CD4-positive, alpha-beta T cell treated with Interleukin-10 for 1 hour (primary cell): ENCODE measurements at places on chromosomes 4 and X.

DNA sequence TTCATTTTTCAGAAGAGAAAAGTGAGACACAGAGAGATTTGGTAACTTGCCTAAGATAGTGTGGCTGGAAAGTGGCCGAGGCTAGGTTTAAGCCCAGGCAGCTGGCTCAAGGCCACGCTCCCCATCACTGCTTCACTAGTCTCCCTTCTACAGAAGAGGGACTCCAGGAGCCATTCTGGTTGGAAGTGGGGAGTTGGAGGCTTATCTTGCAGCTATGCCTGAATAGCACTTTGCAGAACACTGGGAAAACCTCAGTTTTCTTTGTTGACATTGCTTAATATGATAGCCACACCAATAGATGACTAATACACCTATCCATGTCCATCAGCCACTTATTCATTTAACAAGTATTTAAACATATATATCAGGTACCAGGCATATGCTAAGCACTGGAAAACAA lies 18.5 kb downstream of the LRRC66 start:
- DNase-seq = no peak

GRCh38 chr4:141121768-141122454 lies 11.4 kb downstream of the RNF150 start:
- no peak for DNase-seq

- no peak for DNase-seq
Measured at GRCh38 chr4:76208005-76208765, 5.4 kb downstream of the SCARB2 start.

GRCh38 chr4:137648531-137648930 lies 116.2 kb upstream of the PCDH18 start:
- DNase-seq = no peak

DNA sequence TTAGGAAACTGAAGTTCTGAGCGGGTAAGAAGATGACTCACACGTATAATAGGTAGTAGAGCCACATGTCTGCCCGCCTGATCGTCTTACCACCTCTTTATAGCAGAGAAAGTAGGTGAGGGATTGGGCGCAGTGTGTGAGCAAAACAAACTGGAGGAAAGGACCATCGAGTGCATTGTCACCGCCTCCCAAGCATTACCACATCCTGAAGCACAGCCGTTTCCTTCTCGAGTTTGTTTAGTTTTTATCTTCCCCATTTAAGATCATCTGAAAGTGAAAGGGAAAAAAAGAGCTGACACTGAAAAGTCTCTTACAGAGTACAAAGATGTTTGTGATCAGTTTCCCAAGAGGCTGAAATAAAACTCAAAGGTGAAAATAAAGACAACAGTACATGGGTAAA lies 14.8 kb downstream of the PDK3 start:
- peak; percentile 88 for DNase-seq

- no peak for DNase-seq
Measured at GRCh38 chr4:91298156-91298700, 1005.5 kb upstream of the GRID2 start.

DNA sequence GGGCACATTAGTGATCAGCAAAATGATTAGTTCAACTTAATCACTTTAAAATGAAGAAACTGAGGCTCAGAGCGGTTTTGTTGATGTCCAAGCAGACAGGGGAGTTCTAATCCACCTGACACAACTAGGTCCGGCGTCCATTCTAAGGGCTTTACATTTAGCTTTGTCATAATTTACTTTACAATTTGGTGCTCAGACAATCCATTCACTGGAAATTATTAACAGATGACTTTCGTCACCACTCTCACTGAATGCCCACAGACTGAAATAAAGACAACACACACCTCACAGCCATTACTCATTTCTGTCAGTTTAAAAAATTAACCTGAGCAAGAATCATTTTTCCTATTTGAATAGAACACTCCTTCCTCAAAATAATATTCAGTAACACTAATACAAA lies 10.8 kb downstream of the NR3C2 start:
- no peak for DNase-seq

GRCh38 chr4:172521680-172522079 lies 646.9 kb upstream of the GALNT7 start:
- no peak for DNase-seq

GRCh38 chr4:76000279-76000678 lies 7.0 kb downstream of the CXCL9 start:
- DNase-seq = no peak

DNA sequence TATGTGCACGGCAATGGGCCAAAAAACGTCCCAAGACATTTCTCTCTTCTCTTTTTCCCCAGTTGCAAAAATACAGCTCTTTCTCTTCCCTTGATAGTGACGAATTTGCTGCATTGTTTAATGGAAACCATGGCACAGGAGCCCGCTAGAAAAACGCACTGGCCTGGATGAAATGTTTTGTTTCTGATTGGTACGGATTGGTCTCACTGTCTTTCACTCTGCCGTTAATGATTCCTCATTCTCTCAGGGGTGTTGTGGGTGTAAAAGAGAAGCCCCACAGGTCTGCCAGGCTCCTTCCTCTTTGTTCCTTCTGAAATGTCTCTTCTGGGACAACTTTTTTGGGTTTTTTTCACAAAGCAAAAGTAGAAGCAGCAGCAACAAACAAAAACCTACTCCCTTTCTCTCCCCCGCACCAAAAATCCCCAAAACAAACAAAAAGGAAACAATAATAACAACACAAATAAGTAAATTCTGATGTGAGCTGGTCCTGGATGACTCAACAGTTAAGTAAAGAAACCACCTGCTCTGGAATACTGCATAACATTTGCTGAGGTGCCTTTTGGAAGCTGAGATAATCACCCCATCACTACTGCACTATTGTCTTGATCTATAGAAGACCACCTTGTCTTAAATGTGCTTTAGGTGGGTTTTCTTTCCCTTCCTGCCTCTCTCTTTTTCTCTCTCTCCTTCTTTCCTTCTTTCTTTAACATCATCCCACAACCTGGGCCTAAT lies 89.8 kb downstream of the PLAC1 start:
- DNase-seq = no peak

DNA sequence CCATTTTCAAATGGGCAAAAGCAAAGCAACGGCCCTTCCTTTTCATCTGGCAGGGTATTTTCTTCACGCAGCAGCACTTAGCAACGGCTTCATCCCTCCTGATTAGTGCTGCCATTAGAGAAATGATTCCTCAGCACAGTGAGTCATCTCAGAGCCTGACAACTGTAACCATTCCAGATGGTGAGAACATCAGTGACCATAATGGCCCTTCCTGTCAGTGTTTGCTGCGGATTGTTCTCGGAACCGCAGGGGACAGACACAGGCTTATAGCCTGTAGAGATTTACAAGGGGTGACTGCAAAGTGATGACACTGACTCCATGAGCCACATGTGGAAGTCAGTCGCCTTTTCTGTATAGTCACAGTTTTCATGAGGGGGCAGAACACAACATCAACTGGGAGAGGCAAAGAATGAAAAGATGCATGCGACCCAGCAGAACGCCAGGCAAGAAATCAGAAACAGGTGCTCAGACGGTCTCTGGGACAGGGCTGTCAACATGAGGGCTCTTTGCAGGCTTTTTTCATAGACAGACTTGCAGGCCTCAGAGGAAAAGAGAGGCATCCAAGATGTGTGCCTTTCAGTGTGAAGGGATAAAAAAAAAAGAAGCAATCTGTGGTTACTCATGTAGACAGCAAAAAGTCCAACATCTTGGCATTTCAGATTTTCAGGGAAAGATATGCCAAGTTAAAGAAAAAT lies 69.9 kb upstream of the FBXW7 start:
- no peak for DNase-seq

DNA sequence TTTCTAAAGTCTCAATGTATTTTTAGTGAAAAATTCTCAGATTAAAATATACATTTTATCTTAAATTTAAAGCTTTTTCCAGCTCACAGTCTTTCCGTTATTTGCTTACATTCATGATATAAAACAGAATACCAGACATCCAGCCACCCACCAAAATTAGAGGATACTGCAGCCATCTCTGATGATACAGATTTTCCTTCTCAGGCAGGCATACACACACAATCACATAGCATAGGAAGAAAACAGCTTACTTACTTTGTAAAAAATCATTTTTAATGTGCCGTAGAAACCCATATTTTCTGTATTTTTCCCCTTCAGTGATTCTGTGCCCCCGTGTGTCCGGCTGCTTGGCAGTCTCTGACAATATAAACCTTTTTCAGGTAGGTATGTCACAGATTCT lies 183.7 kb downstream of the FBXW7 start:
- DNase-seq = no peak

DNA sequence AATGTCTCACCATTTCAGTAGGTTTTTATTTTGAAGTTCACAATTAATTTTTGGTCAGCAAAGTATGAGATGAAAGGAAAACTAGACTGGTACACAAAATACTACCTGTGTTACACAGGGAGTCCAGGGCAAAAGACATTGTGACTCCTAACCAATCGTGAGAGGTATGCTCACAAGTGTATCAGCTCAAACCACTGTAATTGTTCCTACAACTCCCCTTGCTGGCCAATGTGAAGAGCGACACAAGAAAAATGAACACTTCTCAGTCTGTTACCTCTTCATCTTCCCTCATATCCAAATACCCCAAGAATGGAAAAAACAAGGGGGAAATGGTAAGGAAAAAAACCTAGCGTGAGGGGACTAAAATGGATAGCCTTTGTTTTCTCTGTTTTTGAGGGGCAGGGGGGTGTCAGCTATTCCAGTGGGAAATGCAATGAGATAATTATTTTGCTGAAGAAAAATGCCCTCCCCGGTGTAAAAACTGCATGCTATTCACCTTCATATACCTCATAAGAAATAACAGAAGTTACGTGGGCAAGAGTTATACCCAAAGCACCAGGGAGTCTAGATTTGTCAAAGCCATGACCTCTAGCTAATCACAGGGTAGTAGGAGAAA lies 30.6 kb upstream of the NSUN7 start:
- DNase-seq = no peak

GRCh38 chrX:5236096-5236495 lies 992.6 kb downstream of the NLGN4X start:
- no peak for DNase-seq

GRCh38 chr4:113958766-113959538 lies 20.5 kb downstream of the ARSJ start:
- DNase-seq = no peak

DNA sequence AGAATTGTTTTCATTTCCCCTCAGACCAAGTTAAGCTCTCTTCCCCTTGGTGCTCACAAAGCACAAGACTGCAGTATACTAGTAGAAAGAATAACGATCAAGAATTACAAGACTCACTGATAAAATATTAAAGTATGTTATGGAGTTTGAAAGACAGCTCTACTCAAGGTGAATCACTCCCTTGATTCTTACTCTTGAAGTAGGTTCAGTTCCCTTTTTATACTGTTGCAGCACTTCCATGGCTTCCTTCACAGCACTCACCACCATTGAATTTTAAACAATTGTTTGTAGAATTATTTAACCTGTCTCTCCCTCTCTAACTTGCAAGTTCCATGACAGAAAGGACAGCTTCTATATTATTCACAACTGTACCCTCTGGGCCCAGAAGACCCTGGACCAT lies 42.2 kb downstream of the CASK start:
- DNase-seq = no peak

GRCh38 chr4:5712931-5713330 lies 1.9 kb downstream of the EVC start:
- DNase-seq = no peak

- DNase-seq = peak; percentile 29
Measured at GRCh38 chr4:89303814-89304388, 3.7 kb downstream of the GPRIN3 start.

DNA sequence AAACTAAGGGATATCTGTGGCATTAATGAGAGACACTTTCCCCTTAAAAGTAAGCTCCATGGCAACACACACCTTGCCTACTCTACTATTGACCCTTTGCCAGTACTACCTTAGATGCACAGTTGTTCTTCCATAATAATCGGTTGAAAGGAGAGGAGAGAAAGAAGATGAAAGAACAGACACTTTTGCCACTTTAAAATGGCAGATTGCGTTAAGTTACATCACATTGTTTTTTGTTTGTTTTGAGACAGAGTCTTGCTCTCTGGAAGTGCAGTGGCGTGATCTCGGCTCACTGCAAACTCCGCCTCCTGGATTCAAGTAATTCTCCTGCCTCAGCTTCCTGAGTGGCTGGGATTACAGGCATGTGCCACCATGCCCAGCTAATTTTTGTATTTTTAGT lies 239.8 kb downstream of the SCFD2 start:
- no peak for DNase-seq

- no peak for DNase-seq
Measured at GRCh38 chr4:168291242-168291641, 27.3 kb downstream of the DDX60 start.

DNA sequence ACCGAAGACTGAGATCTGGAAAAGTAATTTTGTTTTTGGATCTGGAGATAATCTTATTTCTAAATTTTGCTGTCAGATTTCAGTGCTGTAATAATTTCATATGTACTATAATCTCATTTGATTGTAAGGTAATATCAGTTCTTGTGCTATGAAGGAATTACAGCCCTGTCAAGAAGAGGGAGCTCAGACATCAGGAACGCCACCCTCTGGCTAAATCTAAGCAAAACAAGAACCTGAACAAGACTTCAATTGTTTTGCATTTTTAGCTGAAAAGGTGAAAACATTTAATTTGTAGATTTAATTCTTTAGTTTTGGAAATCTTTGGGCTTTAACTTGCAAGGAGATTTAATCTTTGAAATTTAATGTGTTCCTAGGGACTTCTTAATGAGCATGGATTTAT lies 525.4 kb upstream of the HS3ST1 start:
- DNase-seq = no peak

- DNase-seq = peak; percentile 33
Measured at GRCh38 chr4:186104114-186104889, at the start of gene FAM149A. FAM149A (plus strand) TSS chr4:186104704.

DNA sequence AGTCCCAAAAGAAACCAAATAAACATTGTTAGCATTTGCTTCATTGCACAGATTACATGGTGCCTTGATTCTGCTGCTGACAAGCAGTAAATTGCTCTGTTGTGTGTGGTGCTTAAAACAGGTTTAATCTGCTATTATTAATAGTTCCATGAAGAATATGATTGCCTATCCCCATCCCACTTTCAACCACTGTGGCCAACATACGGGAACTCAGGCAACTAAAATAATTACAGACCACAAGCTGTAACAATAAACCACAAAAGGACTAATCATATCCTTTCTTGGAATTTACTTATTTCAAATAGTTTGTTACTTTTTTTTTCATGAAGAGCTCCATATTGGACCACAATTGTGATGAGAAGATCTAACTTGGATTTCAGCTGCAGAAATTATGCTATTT lies 131.5 kb downstream of the PACRGL start:
- no peak for DNase-seq

DNA sequence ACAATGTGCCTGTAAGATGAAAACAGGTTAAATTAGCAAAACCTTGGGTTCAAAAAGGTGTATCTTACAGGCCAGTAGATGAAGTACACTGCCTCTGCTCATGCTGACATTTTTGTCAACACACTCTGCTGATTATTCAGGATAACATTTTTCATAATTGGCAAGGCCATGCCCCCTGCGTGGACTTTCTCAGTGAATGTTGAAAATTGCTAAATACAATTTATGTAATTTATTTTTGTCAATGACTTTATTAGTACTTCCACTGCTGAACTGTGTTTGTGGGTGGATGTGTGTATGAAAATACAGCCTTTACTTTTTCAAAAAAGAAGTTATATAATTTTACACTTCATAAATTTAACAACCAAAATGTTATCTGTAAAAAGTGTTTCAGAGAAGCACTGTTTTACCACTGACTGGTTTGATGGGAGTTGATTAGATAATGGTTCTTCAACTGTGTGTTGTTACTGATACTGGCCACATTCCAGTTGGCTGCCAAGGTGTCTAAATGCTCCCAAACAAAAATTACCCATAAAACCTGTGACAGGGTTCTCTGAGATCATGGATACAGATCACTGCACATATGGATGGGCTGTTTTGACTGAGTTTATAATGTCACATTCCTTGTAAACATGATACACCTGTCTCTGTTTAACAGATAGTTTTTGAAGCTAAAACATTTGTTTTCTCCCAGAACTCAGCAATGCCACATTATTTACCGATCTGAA lies 151.9 kb upstream of the SLC7A11 start:
- DNase-seq = no peak
